ENCODE measurements at places on chromosomes 7 and 10. TPM values are rescaled to one million over a fixed set of nuclear protein-coding genes. Genes with fewer than 3 reads are reported as not detected.

C7orf57 gene
- polyA plus RNA-seq, result not detected

DNA sequence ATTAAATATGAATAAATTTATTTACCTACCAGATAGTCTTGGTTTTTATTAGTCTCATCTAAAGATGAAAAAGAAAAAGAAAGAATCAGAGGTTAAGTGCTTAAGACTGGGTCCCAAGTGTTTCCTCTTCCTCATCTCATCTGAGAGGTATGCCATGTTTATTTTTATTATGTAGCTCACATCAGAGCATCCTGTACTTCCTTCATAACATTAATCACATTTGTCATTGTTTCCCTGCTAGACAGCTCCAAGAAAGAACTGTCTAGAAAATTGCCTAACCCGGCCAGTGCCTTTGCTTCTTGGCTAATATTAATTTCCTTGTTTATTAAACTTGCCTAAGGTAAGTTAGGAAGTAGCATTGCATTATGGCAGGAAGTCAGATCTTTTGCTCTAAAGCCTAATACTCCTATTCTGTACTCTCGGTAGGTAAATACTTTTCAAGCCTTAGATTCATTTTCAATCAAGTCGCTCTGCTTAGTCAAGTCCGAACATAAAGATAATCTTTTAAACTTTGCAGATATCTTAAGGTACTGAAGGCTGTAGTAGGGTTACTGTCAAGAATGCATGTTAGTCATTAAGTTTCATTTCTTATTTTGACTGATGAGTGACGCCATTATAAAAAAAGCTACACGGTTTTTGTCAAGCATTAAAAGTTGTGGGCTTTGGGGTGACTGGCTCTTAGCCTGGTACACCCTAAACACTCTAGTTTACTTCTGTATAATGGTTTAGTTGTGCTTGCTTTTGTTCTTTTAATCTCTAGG, 47.4 kb downstream of the ZMYND11 start:
- DNase-seq, result no peak
- H3K27me3 ChIP-seq, result no peaks in the 10 kb centered on the region
- no peak overlapping the region for H3K27ac ChIP-seq
- peaks cover 3% of the 10 kb centered on the region for H3K36me3 ChIP-seq

GRCh38 chr10:107576746-107577145, 412.2 kb upstream of the SORCS1 start:
- H3K36me3 ChIP-seq, result no peaks in the 10 kb centered on the region
- H3K4me3 ChIP-seq, result no peak overlapping the region
- no peak for DNase-seq
- H3K27ac ChIP-seq, result no peak overlapping the region

- peaks cover 2% of the 10 kb centered on the region for H3K27me3 ChIP-seq
- no peak for DNase-seq
- H3K36me3 ChIP-seq, result no peaks in the 10 kb centered on the region
- peak overlapping the region; percentile 62 for H3K4me3 ChIP-seq
Measured at GRCh38 chr7:157568106-157568769, 231.4 kb downstream of the DNAJB6 start.

- DNase-seq, result no peak
- no peaks in the 10 kb centered on the region for H3K27me3 ChIP-seq
- H3K27ac ChIP-seq, result no peak overlapping the region
- no peak overlapping the region for H3K4me3 ChIP-seq
- H3K4me1 ChIP-seq, result peaks cover 20% of the 10 kb centered on the region
- H3K36me3 ChIP-seq, result no peaks in the 10 kb centered on the region
Measured at GRCh38 chr10:103067484-103067883, 125.6 kb downstream of the NT5C2 start.

C10orf71 gene
- not detected for polyA plus RNA-seq

- peaks cover 21% of the 10 kb centered on the region for H3K36me3 ChIP-seq
- H3K27ac ChIP-seq, result peak overlapping the region; percentile 52
- no peak for DNase-seq
Measured at GRCh38 chr10:104333032-104333727, 5.1 kb downstream of the ITPRIP start.

- H3K4me1 ChIP-seq, result peaks cover 31% of the 10 kb centered on the region
- DNase-seq, result no peak
- H3K4me3 ChIP-seq, result no peak overlapping the region
- H3K36me3 ChIP-seq, result no peaks in the 10 kb centered on the region
- no peaks in the 10 kb centered on the region for H3K27me3 ChIP-seq
Measured at GRCh38 chr7:140298213-140298612, 100.1 kb downstream of the SLC37A3 start.

- no peak overlapping the region for H3K4me3 ChIP-seq
- peak; percentile 8 for DNase-seq
- no peaks in the 10 kb centered on the region for H3K36me3 ChIP-seq
- no peaks in the 10 kb centered on the region for H3K27me3 ChIP-seq
- H3K4me1 ChIP-seq, result peaks cover 20% of the 10 kb centered on the region
Measured at GRCh38 chr7:112266595-112267270, 60.2 kb downstream of the ZNF277 start.

CAMK2G gene
- 60.7 TPM for polyA plus RNA-seq

DNA sequence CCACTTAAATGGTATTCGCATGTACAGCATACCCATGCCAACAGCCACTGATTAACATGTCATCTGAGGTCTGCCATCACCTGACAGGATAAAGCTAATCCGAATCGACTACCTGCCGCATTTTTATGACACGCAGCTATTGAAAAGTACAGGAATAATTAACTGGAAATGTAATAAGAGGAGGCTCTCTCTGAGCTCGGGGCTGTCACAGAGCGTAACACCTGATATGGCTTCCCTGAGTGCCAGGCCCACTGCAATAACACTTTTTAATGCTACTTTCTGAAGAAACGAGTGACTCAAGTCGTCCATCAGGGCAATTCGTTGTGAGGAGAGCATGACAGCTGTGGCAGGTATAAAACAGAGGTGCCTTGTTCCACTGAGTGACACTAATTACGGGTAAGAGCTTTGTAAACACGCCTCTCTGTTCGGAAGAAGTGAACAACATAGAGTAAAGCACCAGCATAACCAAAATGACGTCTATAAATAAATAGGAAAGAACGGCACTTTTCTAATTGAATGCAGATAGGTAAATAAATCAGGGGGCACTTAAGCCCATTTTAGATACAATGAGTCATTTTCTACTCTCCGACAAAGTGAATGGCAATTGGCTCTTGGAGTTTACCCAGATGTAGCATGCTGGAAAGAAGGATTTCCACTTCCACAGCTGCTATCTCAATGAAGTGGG, 56.5 kb upstream of the CREB5 start:
- no peaks in the 10 kb centered on the region for H3K4me1 ChIP-seq
- no peak for DNase-seq
- no peak overlapping the region for H3K27ac ChIP-seq
- H3K4me3 ChIP-seq, result no peak overlapping the region
- no peaks in the 10 kb centered on the region for H3K36me3 ChIP-seq

VAX1 gene
- polyA plus RNA-seq, result not detected

- H3K4me3 ChIP-seq, result no peak overlapping the region
- H3K27ac ChIP-seq, result no peak overlapping the region
- no peak for DNase-seq
- H3K4me1 ChIP-seq, result peaks cover 6% of the 10 kb centered on the region
- H3K27me3 ChIP-seq, result peaks cover 33% of the 10 kb centered on the region
Measured at GRCh38 chr7:150345012-150345411, 3.6 kb upstream of the RARRES2 start.

GRCh38 chr7:26688388-26688787, 176.0 kb downstream of the SKAP2 start:
- DNase-seq, result no peak
- peaks cover 12% of the 10 kb centered on the region for H3K4me1 ChIP-seq
- H3K27me3 ChIP-seq, result no peaks in the 10 kb centered on the region
- H3K36me3 ChIP-seq, result peaks cover 7% of the 10 kb centered on the region
- no peak overlapping the region for H3K4me3 ChIP-seq

DNA sequence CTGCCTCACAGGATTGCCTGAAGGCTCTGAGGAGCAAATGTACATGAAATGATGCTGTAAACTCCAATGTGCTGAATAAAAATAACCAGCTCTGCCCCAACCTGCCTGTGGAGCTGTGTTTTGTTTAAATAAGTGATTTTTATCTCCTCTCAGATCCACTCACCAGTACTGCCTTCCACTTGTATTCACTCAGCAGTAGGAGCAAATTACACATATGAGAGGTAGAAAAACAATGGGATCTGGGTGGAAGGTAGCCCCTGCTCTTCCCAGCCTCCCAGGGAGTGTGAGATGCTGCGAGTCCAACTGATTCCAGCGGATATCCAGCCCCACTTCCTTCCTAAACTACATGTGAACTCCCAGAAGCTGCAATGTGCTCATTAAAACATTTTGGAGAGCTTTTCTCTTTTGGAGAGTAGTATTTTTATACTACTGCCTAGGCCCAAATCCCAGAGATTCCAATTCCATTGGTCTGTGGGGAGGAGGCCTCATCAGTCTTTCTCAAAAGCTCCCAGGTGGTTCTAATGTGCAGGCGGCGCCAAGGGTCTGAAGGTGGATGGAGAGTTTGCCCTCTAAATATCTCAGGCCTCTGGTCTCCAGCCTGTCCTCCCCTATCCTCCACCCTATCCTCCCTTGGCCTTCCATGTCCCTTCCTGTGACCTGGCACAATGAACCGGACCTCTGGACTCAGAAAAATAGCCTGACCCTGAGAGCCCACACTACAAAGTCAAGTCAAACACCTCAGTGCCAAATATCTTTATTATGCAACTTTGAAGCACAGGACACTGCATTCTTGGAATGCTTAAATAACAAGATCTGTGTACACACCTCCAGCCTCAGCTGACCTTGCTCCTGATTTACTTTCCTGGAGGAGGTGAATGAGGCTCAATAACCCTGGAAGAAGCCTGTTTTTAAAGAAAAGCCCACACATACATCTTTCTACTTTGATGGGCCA, 46.2 kb downstream of the CPVL start:
- H3K4me1 ChIP-seq, result peaks cover 17% of the 10 kb centered on the region
- peaks cover 32% of the 10 kb centered on the region for H3K36me3 ChIP-seq
- no peaks in the 10 kb centered on the region for H3K27me3 ChIP-seq
- H3K27ac ChIP-seq, result no peak overlapping the region

TMEM213 gene
- polyA plus RNA-seq, result not detected

GRCh38 chr10:80070057-80070456, 8.4 kb upstream of the TMEM254 start:
- no peaks in the 10 kb centered on the region for H3K36me3 ChIP-seq
- no peaks in the 10 kb centered on the region for H3K4me1 ChIP-seq
- no peak overlapping the region for H3K4me3 ChIP-seq
- no peak overlapping the region for H3K27ac ChIP-seq
- DNase-seq, result no peak

GRCh38 chr7:44061645-44062179, 3.7 kb downstream of the PGAM2 start:
- H3K4me1 ChIP-seq, result no peaks in the 10 kb centered on the region
- no peak overlapping the region for H3K27ac ChIP-seq
- peaks cover 59% of the 10 kb centered on the region for H3K36me3 ChIP-seq
- DNase-seq, result no peak
- no peaks in the 10 kb centered on the region for H3K27me3 ChIP-seq

CDC14C gene
- polyA plus RNA-seq, result not detected

PNLIP gene
- polyA plus RNA-seq, result not detected

- no peak overlapping the region for H3K4me3 ChIP-seq
- H3K27me3 ChIP-seq, result no peaks in the 10 kb centered on the region
- no peak overlapping the region for H3K27ac ChIP-seq
- H3K36me3 ChIP-seq, result no peaks in the 10 kb centered on the region
- DNase-seq, result no peak
Measured at GRCh38 chr10:31274310-31274709, 44.7 kb upstream of the ZEB1 start.

GRCh38 chr7:65938336-65938895, 43.6 kb downstream of the GUSB start:
- no peak overlapping the region for H3K27ac ChIP-seq
- no peaks in the 10 kb centered on the region for H3K4me1 ChIP-seq
- no peak overlapping the region for H3K4me3 ChIP-seq
- H3K36me3 ChIP-seq, result no peaks in the 10 kb centered on the region
- DNase-seq, result no peak

ACHE gene
- 0.19 TPM for polyA plus RNA-seq

- H3K4me1 ChIP-seq, result no peaks in the 10 kb centered on the region
- no peak for DNase-seq
- no peak overlapping the region for H3K27ac ChIP-seq
Measured at GRCh38 chr7:19001854-19002253, 115.6 kb downstream of the TWIST1 start.

COMTD1 gene
- polyA plus RNA-seq, result 16.5 TPM

- H3K4me3 ChIP-seq, result no peak overlapping the region
- H3K36me3 ChIP-seq, result no peaks in the 10 kb centered on the region
- peaks cover 30% of the 10 kb centered on the region for H3K27me3 ChIP-seq
Measured at GRCh38 chr7:100489824-100490223, 6.1 kb downstream of the NYAP1 start.

GRCh38 chr10:74585231-74586087, 240.9 kb upstream of the KAT6B start:
- peaks cover 6% of the 10 kb centered on the region for H3K36me3 ChIP-seq
- H3K4me1 ChIP-seq, result peaks cover 4% of the 10 kb centered on the region
- no peak overlapping the region for H3K4me3 ChIP-seq
- H3K27ac ChIP-seq, result no peak overlapping the region

GPR15LG gene
- not detected for polyA plus RNA-seq

- H3K4me3 ChIP-seq, result no peak overlapping the region
- DNase-seq, result no peak
- no peak overlapping the region for H3K27ac ChIP-seq
- no peaks in the 10 kb centered on the region for H3K36me3 ChIP-seq
- peaks cover 9% of the 10 kb centered on the region for H3K4me1 ChIP-seq
Measured at GRCh38 chr10:88161070-88161469, 297.6 kb downstream of the PTEN start.

DNA sequence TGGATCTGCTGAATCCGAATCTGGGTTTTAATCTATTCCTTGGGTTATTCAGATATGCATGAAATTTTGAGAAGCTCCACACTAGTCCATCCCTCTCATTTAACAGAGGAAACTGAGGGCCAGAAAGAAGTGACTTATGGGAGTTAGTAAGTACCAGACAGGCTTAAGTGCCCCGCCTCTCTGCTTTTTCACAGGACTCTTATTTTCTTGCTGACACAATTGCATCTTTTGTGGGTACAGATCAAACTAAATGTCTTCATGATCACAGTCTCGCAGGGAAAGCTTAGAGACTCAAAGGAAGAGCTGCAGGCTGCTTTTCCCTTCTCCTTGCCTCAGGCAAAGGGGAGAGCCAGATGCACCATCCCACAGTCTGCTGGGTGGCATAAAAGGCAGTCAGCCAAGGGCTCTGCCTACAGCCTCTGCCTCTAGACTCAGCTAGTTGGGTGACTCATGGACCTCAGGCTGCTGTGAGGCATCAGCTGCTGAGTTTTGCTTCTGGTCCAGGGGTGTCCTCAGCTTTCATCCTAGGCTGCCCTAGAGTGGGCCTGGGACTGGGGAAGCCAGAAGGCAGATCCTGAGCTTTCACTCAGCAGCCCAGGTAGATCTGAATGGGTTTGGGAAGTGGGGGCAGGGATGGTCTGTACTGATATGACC, 11.6 kb downstream of the GOLGA7B start:
- DNase-seq, result no peak
- H3K4me1 ChIP-seq, result peaks cover 12% of the 10 kb centered on the region
- H3K27me3 ChIP-seq, result no peaks in the 10 kb centered on the region

GRCh38 chr10:46247181-46247475, 39.7 kb upstream of the ANTXRL start:
- H3K4me1 ChIP-seq, result no peaks in the 10 kb centered on the region
- no peak for DNase-seq

DNA sequence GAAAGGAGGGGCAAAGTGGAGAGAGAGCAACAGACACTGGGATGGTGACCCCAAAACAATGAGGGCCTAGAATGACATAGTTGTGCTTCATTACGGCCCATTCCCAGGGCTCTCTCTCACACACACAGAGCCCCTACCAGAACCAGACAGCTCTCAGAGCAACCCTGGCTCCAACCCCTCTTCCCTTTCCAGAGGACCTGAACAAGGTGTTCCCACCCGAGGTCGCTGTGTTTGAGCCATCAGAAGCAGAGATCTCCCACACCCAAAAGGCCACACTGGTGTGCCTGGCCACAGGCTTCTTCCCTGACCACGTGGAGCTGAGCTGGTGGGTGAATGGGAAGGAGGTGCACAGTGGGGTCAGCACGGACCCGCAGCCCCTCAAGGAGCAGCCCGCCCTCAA, 20.7 kb downstream of the PRSS2 start:
- H3K36me3 ChIP-seq, result no peaks in the 10 kb centered on the region
- H3K4me1 ChIP-seq, result peaks cover under 1% of the 10 kb centered on the region
- H3K27me3 ChIP-seq, result peaks cover 16% of the 10 kb centered on the region
- no peak for DNase-seq
